Right atrium auricular region (tissue), 2 donors: ENCODE measurements at places on chromosomes 2 and 18. TPM values are rescaled to one million over a fixed set of nuclear protein-coding genes. Genes with fewer than 3 reads are reported as not detected.

DNA sequence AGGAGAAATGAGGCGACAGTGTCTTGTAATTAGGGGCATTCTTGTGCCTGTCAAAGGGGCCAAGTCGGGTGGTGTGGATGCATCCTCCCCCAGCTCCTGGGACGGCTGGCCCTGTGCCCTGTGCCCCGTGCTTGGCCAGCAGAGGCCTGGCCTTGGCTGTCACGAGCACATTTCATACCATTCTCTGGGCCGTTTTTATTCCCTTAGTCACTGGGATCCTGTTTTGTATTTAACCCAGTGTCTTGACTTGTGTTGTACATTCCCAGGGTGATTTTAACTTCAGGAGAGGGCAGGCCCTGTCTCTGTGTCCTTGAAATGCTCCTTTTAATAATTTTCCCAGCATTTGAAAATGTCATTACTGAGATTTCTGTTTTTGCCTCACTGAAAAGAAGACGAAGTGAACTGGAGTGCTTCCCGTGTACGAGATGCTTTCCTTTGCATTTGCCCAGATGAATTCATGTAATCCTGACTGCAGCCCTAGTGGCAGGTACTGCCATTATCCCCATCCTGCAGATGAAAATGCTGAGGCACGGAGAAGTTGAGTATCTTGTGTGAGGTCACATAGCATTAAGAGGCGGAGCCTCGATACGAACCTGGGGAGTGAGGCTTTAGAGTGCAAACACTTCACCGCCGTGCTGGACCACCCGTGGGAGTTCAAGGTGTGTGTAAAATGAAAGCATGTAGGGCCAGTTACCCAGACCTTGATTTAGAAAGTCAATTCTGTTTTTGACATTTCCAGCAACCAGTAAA is 57.0 kb downstream of the SH3RF3 start:
- peaks cover 36% of the 10 kb centered on the region for H3K4me1 ChIP-seq
- no peak for DNase-seq
- no peak overlapping the region for H3K4me3 ChIP-seq
- H3K36me3 ChIP-seq = no peaks in the 10 kb centered on the region
- peak overlapping the region; percentile 87 for H3K27ac ChIP-seq

SOX11 gene
- 0.71 TPM for total RNA-seq

FAM110C gene
- 8.3 TPM for total RNA-seq

- DNase-seq = no peak
- no peaks in the 10 kb centered on the region for H3K4me1 ChIP-seq
- no peak overlapping the region for H3K4me3 ChIP-seq
- H3K27me3 ChIP-seq = no peaks in the 10 kb centered on the region
- no peak overlapping the region for H3K27ac ChIP-seq
Observed at GRCh38 chr2:176595986-176596385, 326.7 kb downstream of the MTX2 start.

- no peaks in the 10 kb centered on the region for H3K36me3 ChIP-seq
- H3K27me3 ChIP-seq = no peaks in the 10 kb centered on the region
- H3K27ac ChIP-seq = no peak overlapping the region
- no peak overlapping the region for H3K4me3 ChIP-seq
- H3K4me1 ChIP-seq = no peaks in the 10 kb centered on the region
Observed at GRCh38 chr2:211609127-211609526, 929.5 kb downstream of the ERBB4 start.

C18orf54 gene
- 0.41 TPM for total RNA-seq
